H9 (cell line): ENCODE measurements at places on chromosomes 12 and 14. TPM values are rescaled to one million over a fixed set of nuclear protein-coding genes. Genes with fewer than 3 reads are reported as not detected.

The ACSS3 gene
- 19.3 TPM in 2 replicates for total RNA-seq

The IFI27 gene
- total RNA-seq, result 1.7 TPM in 2 replicates

The VSX2 gene
- not detected in 2 replicates for total RNA-seq

The KRT81 gene
- total RNA-seq, result not detected in 2 replicates

The TOMM20L gene
- total RNA-seq, result not detected in 2 replicates

The OR6C2 gene
- total RNA-seq, result not detected in 2 replicates

The ACSM4 gene
- total RNA-seq, result not detected in 2 replicates

The YARS2 gene
- total RNA-seq, result 41.4 and 44.5 TPM in 2 replicates

The SLC8B1 gene
- total RNA-seq, result 10.4 and 10.6 TPM in 2 replicates

The SLC17A8 gene
- not detected in 2 replicates for total RNA-seq

The TMEM116 gene
- 10.5 and 10.8 TPM in 2 replicates for total RNA-seq

The LTB4R2 gene
- 13.0 and 13.4 TPM in 2 replicates for total RNA-seq

The PCED1B gene
- 3.3 and 3.8 TPM in 2 replicates for total RNA-seq

The GNS gene
- total RNA-seq, result 21.6 and 26.0 TPM in 2 replicates

The KRT83 gene
- not detected in 2 replicates for total RNA-seq

The GALNT6 gene
- 9.8 and 11.0 TPM in 2 replicates for total RNA-seq

The SERPINA3 gene
- total RNA-seq, result not detected in 2 replicates

The NKX2-8 gene
- total RNA-seq, result not detected in 2 replicates

The EXOC5 gene
- total RNA-seq, result 92.9 and 97.4 TPM in 2 replicates

The PPP1R3E gene
- 2.6 and 3.9 TPM in 2 replicates for total RNA-seq

The TMEM263 gene
- total RNA-seq, result 10.7 and 11.8 TPM in 2 replicates

The CELA1 gene
- not detected in 2 replicates for total RNA-seq

The SALL2 gene
- 287 and 299 TPM in 2 replicates for total RNA-seq

The IAPP gene
- not detected in 2 replicates for total RNA-seq

The CD4 gene
- 0.88 and 1.1 TPM in 2 replicates for total RNA-seq

The GARIN6 gene
- not detected in 2 replicates for total RNA-seq

The KRT74 gene
- not detected in 2 replicates for total RNA-seq

The EXOC3L4 gene
- total RNA-seq, result 0.39 and 0.42 TPM in 2 replicates

The PPHLN1 gene
- 59.2 and 66.2 TPM in 2 replicates for total RNA-seq

The OR4E2 gene
- not detected in 2 replicates for total RNA-seq

The HOXC12 gene
- not detected in 2 replicates for total RNA-seq

The CAPS2 gene
- total RNA-seq, result 3.9 and 4.3 TPM in 2 replicates

The JPH4 gene
- 6.7 and 6.8 TPM in 2 replicates for total RNA-seq

The TMEM117 gene
- 1.3 and 1.7 TPM in 2 replicates for total RNA-seq

The DEPDC4 gene
- 3.2 and 3.4 TPM in 2 replicates for total RNA-seq

The KRT75 gene
- not detected in 2 replicates for total RNA-seq

The ARHGDIB gene
- total RNA-seq, result 0.29 and 0.44 TPM in 2 replicates

The SLC10A1 gene
- total RNA-seq, result not detected in 2 replicates

The MYF6 gene
- not detected in 2 replicates for total RNA-seq

The TAS2R42 gene
- total RNA-seq, result not detected in 2 replicates

The TMEM119 gene
- total RNA-seq, result not detected in 2 replicates

The CLEC2D gene
- total RNA-seq, result 2.1 and 2.3 TPM in 2 replicates

The CRIP2 gene
- 5.7 and 7.2 TPM in 2 replicates for total RNA-seq
